ENCODE measurements at places on chromosomes 5 and 9.

DNA sequence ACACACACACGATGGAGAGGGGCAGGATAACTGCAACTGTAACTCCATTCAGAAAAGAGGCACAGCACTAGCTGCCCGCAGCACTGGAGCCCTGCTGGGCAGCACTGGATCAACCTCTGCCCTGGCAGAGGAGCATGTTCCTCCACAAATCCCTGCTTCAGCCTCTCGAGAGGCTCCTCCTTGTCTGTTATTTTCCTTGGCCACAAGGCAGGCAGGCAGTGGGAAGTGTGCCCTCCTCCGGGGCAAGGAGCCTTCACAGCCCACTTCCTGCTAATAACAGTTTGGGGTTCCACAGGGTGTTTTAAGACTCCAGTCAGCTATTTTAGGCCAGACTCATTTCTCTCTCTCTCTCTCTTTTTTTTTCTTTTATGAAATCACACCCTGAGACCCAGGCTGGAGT is 11.8 kb downstream of the FXN start:
- no peak for DNase-seq

- peak; percentile 37 for DNase-seq
Measured at GRCh38 chr5:61048534-61048933, 103.5 kb downstream of the NDUFAF2 start.

- no peak for DNase-seq
Measured at GRCh38 chr9:85433046-85433445, 308.7 kb downstream of the AGTPBP1 start.

DNA sequence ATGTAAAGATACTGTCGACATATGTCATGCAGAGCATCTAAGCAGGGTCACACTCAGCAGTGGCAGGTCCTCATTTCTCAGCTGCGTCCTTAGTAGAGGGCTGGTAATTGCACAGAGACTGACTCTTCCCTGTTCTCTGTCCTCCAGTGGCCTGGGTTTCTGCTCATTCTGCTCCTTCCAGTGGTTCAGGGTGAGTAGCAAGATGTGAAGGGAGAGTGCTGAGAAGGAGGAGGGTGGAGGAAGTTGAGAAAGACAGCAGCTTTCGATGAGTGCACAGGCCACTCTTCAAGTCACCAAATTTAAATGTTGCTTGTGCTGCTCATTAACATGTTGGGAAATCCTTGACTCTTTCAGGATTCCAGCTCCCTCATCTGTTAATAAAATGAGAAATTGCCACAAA is 203.9 kb downstream of the FBXL7 start:
- no peak for DNase-seq

DNA sequence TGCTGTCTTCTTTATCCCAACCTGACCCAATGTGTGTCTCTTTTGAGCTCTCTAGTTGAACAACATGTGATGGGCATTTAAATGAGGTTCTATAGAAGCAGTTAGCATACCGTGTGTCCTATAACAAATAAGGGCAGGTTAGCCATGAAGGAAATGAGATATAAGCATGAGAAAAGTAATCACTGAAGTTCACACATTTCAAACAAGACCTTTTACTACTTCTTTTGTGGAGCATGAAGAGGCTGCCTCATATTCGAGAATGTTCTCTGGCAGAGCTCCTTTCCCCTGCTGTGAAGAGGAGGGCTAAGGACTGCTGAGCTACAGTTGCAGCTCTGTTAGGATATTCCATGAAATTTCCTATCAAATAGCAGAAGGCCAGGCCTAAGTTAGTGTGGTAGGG is 15.2 kb upstream of the SNCAIP start:
- no peak for DNase-seq

DNA sequence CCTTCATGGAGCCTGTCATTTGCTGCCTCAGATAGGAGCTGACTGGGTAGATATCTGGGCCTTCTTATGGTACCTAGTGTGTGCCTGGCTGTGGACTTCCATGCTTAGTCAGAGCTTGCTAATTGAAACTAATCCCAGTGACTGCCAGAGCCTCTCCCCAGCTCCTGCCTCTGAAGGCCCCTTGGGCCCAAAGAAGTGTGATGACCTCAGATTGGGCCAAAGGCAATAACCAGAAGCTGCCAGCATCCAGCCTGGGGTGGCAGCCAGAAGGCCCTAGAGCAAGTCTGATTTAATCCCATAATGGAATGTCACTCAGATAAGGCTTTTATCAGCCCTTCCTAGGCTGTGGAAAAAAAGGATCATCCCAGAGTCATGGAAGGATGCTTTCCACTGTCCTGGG is 17.1 kb upstream of the CDC23 start:
- no peak for DNase-seq

DNA sequence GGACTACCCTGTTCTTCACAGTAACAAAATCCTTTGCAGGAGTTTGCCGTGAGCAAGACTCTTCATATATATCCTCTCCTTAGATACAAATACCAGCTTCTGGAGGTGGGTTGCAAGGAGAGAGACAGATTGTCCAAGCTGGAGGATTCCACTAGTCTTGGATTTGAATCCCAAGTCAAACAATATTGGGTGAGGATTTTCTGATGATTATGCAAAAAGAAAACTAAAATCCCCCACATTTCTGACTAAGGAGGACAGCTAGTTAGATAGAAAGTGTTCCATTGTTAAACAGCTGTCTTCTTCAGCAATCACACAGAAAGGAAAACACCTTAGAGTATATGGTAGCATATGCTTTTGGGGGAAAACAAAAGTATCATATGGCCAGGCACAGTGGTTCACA is 54.2 kb downstream of the KLF4 start:
- no peak for DNase-seq
